Right ventricle myocardium inferior (tissue), 1 donor: ENCODE measurements at places on chromosomes 6 and 20. TPM values are rescaled to one million over a fixed set of nuclear protein-coding genes. Genes with fewer than 3 reads are reported as not detected.
A peak's percentile ranks its signal among the peaks of the same experiment; 100 is the strongest.

DNA sequence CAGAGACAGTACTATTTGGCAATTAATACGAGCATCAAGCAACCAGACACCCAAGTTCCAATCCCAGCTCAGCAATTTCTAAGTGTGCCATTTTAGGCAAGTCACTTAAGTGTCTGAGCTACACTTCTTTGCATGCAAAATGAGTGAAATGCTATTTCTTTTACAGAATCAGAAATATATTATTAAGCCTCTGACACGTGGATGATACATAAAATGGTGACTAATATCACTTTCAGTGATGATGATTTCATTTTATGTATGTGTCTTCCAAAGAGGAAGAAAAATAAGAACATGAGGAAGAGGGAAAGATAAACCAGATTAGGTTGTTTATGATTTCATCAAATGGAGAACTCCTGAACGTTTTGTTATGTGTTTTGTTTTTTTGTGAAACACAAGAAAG lies 158.6 kb downstream of the TSHZ2 start:
- no peak for DNase-seq

BPHL gene
- total RNA-seq: 19.0 TPM

DNA sequence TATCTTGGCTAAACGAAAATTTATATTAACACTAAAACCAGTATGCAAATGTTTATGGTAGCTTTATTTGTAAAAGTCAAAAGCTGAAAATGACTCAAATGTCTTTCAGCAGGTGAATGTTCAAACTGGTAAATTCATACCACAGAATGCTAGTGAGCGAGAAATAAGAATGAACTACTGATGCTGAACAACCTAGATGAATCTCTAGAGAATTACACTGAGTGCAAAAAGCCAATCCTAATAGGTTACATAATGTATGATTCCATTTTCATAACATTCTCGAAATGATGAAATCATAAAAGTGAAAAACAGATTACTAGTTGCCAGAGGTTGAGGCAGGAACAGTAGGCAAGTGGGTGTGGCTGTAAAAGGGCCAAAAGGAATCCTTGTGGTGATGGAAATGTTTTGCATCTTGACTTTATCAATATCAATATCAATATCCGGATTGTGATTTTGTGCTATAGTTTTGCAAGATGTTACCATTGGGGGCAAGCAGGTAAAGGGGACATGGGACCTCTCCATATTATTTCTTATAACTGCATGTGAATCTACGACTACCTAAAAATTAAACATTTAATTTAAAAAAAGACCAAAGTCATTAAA lies 26.1 kb downstream of the ZNF311 start:
- DNase-seq: no peak

FAM184A gene
- 2.4 TPM for total RNA-seq

GMDS gene
- 5.3 TPM for total RNA-seq

POPDC3 gene
- total RNA-seq: 47.8 TPM

- peak; percentile 76 for DNase-seq
Measured at GRCh38 chr6:41780551-41781365, at the start of gene PRICKLE4. Gene PRICKLE4 (plus strand): TSS chr6:41780782. CDS start chr6:41783474, 2,692 bp downstream.

DNA sequence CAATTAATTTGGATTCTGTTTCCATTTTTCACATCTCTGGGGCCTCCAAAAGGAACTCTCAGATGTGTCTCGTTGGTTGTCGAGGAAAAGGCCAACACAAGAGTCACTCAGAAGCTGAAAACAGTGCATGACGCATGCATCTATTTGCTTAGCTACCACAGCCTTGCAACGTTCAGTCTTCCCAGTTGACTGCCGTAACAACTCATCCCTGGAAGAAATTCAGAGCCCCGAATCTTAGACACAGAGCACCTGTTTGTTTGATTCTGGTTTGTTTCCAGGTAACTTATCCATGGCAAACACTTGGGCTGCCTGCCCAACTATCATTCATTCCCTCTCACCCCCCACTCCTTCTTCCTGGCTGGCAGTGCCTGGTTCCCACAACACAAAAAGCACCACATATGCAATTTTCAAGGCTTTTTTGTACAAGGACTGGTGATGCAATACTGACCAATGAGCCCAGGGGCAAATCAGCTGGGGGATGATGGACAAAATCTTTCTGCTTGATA lies 60.5 kb downstream of the ZMYND8 start:
- no peak for DNase-seq

DNA sequence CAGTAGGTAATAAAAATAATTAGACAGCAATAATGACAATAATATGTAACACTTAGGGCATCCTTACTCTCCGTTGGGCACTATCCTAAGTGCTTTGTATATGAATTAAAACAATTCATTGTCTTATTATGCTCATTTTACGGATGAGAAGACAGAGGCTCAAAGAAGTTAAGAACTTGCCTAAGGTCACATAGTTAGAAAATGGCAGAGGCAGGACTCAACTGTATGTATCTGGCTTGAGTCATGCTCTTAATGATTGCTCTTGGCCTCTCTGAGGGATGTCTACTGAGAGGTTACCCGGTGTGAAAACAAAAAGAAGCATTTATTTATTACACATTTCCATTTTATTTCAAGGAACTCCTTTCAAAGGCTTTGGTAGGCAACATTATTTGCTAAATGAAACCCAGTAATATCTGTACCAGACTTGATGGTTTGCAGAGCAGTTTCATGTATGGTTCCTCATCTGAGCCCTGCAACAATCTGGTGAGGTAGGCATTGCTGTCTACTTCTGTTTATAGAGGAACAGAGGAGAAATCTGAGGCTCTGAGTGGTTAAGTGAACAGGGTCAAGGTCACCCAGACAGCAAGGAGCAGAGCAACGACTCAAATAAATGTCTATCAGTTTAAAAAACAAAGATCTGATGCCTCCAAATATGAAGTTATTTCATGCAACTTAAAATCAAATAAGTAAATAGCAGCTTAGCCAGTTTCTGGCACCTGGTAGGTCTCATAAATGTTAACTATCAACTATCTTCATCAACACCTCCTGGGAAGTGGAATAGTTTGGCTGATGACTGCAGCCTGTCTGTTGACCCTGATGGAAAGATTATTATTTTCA lies 4.2 kb upstream of the PARD6B start:
- DNase-seq: no peak

PTK6 gene
- 0.11 TPM for total RNA-seq

- DNase-seq: no peak
Measured at GRCh38 chr6:96469312-96469711, 52.3 kb upstream of the UFL1 start.

MYBL2 gene
- 1.4 TPM for total RNA-seq

DNA sequence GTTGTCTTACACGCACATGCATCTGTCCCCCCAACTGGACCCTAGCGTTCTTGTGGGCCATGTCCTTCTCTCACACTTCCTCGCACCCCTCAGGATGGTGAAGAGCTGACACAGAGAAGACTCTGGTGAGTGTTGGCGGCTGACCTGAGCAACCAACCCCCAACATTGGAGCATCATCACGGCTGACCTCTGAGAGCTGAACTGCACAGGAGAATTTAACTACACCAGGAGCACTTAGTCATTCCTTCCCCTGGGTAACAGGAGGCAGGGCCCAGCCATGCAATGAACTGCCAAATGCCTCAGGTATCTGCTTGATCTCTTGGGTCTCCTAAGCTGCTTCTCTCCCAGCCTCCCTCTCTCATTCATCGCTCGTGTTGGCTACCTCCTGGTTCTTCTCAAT lies 88.5 kb downstream of the PSMG4 start:
- no peak for DNase-seq

PTPN1 gene
- 23.3 TPM for total RNA-seq

DNA sequence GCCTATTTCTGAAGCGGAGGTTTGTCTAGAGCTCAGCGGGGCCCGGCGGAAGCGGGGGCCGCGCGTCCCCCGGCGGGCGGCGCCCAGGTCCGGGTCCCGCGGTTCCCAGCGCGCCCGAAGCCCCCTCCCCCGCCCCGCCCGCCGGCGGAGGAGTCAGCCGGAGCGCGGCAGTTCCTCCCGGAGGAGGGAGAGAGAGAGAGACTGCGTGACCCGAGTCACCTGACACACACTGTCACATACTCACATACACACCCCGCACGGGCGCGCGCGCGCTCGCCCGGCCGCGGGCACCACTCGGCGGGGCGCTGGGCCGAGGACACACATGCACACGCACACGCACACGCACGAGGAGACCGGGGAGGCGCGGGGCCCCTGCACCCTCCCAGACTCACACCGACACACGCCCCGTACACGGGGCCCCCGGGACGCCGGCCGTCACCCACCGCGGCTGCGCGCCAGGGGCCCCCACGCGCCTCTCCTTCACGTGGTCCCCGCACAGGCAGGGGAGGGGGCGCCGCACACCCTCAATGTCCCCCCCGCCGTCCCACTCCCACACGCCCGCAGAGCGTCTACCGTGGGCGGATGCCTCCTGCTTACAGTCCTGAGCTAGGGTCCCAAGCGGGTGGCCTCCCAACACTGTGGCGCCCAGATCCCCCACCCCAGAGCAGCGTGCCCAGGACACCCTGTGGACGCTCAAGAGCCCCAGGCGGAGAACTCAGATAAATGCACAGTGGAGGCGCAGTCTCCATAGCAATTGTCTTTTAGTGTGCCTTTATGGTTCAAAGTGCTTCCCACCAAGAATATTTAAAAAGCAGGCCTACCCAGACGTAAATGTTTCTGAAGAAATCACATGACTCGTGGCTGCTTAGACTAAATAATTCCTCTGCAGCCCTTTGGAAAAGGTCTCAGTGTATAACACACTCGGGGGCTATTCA lies at the start of gene RRAGD:
Gene RRAGD (minus strand): TSS at position 203 of the 935 bp plus-strand sequence. CDS start 280 bp downstream, outside the sequence.
- DNase-seq: peak; percentile 89

- DNase-seq: peak; percentile 76
Measured at GRCh38 chr6:170266061-170266825, 24.6 kb downstream of the DLL1 start.
